SJCRH30 (cell line): ENCODE measurements at places on chromosomes 1 and 21.

- no peak for DNase-seq
Measured at GRCh38 chr1:201222125-201222524, 31.5 kb downstream of the IGFN1 start.

- DNase-seq: no peak
Measured at GRCh38 chr1:226902601-226903000, 32.2 kb downstream of the PSEN2 start.

DNA sequence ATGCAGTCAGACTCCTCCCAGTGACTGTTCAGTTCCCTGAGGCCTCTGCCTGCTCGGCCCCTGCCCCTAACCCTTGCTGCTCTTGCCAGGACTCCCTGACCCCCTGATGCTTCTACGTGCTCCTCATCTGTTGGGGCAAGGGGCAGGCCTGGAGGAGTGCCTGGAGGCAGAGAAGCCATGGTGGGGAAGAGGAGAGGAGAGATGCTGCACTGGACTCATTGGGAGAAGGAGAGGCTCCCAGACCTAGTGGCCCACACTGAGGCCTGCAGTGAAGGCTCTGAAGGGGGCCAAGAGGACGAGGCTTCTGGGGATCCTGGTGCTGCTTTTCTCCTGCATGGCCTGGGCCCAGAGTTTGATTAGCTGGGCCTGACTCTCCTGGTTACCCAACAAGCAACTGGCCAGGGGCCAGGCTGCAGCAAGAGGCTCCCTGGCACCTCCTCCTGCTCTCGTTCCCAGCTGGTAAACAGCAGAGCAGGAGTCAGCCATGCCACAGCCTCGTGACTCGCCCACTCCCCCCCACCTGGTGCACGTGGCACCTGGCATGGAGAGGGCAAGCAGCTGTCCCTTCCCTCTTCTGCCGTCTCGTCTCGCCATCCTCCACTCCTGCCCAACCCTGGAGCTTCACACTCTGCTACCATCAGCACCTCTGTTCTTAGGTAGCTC, 847 bp upstream of the RORC start:
- no peak for DNase-seq

GRCh38 chr1:94143173-94143808, 22.3 kb upstream of the ABCA4 start:
- no peak for DNase-seq

GRCh38 chr1:16289959-16290358, 53.0 kb upstream of the CPLANE2 start:
- DNase-seq: no peak

GRCh38 chr1:183634429-183635065, 1.0 kb downstream of the ARPC5 start:
- DNase-seq: no peak
